Putamen (tissue), 1 donor: ENCODE measurements at places on chromosomes 16 and 17.

DNA sequence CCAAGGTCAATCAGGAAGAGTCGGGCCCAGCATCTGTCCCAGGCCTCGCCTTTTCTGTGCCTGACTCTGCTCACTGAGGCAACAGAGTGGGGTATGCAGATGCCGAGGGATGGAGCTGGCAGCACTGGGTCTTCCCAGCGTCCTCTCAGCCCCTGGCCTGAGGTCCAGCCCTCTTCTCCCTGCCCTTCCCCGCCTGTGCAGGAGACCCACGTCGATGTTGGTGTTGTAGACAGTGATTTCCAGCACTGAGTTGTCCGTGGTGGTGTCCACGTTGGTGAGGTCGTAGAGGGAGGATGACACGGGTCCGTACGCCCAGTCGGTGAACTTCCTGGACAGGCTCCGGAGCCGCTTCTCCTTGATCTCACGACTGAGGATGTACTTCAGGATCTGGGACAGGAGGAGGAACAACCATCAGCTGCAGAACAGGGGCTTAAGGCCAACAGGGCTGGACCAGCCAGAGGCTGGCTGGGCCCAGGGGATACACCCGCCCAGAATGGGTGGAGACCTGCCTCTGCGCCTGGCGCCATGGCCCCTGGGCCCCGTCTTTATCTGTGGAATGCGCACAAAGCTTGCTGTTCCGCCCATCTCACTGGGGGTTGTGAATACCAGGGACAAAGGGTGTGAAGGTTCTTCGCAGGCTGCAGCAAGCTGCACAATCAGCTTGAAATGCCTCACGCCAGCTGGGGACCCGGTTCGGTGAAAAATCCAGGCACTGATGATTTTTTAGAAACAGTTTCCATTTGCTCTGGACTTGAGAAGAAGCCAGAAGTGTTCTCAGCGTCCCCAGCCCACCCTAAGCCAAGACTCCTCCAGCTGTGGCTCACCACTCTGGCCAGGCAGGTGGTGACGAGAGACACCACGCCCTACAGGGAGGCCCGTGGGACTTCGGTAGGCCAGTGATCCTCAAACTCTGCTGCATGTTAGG, 27.5 kb downstream of the TRPV3 start:
- DNase-seq = peak; percentile 82

DNA sequence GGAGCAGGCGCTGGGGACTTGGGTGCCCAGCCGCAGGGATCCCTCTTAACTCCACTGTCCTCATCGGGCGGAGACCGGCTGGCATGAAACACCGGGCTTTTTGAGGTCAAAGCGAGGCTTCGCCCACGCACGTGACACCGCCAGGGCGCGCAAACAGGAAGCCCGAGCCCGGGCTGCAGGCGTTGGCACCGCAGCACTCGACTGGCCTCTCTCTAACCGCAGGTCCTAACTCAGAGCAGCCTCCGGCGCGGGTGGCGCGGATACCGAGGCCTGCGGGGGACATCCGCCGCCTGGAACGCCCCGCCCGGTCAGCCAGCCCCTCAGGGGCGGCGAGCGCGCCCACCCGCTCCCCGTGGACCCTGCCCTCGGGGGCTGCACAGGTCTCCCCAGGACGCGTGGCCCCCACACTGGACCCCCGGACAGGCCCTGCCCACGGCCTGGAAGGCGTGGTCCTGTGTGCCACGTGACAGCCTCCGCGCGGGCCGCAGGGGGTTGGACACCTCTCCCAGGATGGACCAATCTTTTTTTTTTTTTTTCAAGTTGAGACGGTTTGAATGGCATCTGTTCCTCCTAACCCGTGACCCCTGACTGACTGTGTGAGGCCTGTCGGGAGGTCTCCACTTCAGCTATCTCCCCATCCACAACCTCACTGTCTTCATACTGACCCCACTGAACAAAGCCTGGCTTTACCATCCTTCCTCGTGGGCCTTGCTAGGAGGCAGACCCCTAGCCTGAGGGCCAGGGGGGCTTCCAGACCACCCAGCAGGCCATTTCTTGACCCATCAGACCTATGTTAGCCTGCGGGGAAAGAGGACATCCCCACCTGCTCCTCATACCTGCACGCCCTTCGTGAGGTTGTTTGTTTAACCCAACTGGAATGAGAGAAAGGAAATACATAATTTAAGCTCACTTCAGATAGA, 8.4 kb upstream of the SLC47A2 start:
- peak; percentile 34 for DNase-seq

GRCh38 chr16:88026964-88027938, 76.0 kb downstream of the BANP start:
- no peak for DNase-seq

GRCh38 chr17:48625495-48626244, 488 bp downstream of the HOXB9 start:
- DNase-seq = no peak

- no peak for DNase-seq
Measured at GRCh38 chr17:76304226-76305134, 3.6 kb downstream of the QRICH2 start.

DNA sequence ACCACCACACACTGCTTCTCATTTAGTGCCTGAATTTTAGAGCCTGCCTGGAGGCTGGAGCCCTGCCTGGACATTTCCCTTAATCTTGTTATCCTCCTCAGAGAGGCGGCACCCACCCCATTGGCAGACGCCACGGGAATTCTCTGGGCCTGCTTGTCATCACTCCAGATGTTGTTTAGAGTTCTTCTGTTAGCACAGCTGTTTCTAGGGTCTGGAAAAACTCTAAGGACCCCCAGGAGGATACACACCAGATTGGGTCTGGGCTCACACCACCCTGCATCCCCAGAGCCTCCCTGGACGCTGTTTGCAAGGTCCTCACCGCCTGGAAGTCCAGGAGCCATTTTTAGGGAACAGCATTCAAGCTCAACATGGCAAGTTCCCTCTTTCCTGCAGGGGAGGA, 565 bp upstream of the XAF1 start:
- DNase-seq = no peak

GRCh38 chr17:58960068-58960467, 146.6 kb downstream of the TRIM37 start:
- peak; percentile 8 for DNase-seq

- no peak for DNase-seq
Measured at GRCh38 chr16:69411064-69411985, 13.1 kb upstream of the CYB5B start.

GRCh38 chr17:37365589-37365988, 10.2 kb upstream of the C17orf78 start:
- DNase-seq = no peak

- no peak for DNase-seq
Measured at GRCh38 chr16:2429771-2430663, 770 bp downstream of the CCNF start.

GRCh38 chr17:63998050-63998720, at the start of gene PRR29:
Gene PRR29, plus strand, starts transcription at chr17:63998351. Its CDS starts 14 bp downstream, at chr17:63998365.
- no peak for DNase-seq

GRCh38 chr17:64628641-64629040, 33.5 kb downstream of the SMURF2 start:
- no peak for DNase-seq

GRCh38 chr17:82317394-82318168, at the start of gene CD7:
Gene CD7, minus strand, starts transcription at chr17:82317608. Its CDS starts 113 bp downstream, at chr17:82317495.
- no peak for DNase-seq

- DNase-seq = no peak
Measured at GRCh38 chr16:4865231-4865860, 18.1 kb downstream of the UBN1 start.

- no peak for DNase-seq
Measured at GRCh38 chr17:17722906-17723353, 41.7 kb downstream of the RAI1 start.

GRCh38 chr17:81923302-81924260, 4.0 kb downstream of the MAFG start:
- no peak for DNase-seq

DNA sequence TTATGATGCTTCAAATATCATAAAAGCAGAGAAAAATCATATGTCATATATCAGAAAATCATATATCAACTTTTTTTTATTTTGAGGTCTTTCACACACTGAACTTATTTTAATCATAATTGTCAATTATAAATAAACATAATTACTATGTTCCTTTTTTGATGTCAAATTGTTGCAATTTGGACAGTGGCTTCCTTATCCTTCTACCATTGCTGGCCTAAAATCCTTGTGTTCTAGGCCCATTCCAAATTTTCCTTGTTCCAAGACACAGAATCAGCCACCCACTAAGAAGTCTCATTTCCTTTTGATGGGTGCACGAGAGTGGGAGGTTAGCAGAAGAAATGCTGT, 28.9 kb downstream of the G6PC1 start:
- DNase-seq = no peak

DNA sequence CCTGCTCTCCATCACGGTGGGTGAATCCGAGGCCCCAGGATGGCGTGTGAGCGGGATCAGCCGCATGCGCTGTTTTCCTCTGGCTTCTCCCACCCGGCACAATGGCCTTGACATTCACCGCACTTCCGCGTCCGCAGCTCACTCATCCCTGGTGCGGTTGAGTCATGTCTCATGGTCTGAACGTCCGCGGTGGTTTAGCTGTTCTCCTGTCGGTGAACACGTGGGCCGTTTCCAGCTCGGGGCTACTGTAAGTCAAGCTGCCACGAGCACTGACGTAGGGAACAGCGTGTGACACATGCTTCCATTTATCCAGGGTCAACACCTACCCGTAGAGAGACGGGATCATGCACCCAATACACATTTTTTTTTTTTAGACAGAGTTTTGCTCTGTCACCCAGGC, 15.3 kb upstream of the CACNA1H start:
- no peak for DNase-seq

GRCh38 chr17:78184868-78185267, 2.0 kb downstream of the TK1 start:
- DNase-seq = no peak

DNA sequence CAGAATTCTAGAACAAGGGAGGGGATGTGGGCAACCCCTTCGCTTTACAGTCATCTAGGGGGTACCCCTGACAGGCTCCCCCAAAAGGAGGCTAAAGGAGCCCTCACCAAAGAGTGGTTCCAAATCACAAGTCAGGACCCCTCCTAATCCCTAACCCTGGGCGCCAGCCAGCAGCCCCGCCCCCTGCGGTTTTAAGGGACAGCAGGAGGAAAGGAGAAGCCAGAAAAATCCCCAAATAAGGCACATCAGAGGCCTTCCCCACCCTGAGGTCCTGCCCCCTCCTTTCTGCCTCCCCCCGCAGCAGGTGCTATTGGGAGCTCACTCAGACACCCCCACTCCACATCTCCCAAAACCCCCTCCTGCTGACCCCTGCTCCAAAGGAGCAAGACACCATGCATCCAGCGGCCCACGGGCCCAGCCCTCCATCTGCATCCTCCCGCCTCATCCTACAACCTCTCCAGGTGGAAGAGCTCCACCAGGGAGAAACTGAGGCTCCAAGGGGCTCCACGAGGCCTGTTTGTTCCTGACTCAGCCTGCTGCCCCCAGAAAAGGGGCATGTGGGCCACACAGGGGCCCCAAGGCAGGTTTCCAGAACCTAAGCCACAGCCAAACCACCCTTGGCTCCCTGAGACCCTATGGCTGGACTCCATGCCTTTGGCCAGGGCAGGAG, 93.5 kb downstream of the GOSR1 start:
- DNase-seq = no peak

- DNase-seq = no peak
Measured at GRCh38 chr16:14132696-14133048, 61.6 kb downstream of the MRTFB start.

DNA sequence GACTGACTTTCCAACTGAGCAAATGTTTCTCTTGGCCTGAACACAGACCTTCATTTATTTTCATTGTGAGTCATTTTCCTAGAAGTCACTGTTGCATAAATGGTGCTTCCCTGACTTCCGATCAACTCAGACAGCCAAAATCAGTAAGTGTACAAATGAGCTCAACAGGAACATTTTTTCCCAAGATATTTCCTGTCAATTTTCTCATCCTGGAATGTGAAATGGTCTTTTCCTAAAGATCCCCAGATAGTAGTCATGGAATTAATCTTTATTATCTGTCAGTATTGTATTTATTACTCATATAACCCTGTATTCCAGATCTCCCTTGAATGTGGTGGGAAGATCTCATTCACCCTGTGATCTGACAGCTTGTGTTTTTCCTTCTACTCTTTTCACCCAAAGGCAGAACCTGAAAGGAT, 360.3 kb upstream of the KIF2B start:
- no peak for DNase-seq

- no peak for DNase-seq
Measured at GRCh38 chr17:21132428-21132827, 5.7 kb downstream of the DHRS7B start.

- DNase-seq = no peak
Measured at GRCh38 chr17:75006653-75007052, 5.8 kb upstream of the MRPL58 start.

- peak; percentile 54 for DNase-seq
Measured at GRCh38 chr17:28494445-28495188, 11.5 kb upstream of the FOXN1 start.

DNA sequence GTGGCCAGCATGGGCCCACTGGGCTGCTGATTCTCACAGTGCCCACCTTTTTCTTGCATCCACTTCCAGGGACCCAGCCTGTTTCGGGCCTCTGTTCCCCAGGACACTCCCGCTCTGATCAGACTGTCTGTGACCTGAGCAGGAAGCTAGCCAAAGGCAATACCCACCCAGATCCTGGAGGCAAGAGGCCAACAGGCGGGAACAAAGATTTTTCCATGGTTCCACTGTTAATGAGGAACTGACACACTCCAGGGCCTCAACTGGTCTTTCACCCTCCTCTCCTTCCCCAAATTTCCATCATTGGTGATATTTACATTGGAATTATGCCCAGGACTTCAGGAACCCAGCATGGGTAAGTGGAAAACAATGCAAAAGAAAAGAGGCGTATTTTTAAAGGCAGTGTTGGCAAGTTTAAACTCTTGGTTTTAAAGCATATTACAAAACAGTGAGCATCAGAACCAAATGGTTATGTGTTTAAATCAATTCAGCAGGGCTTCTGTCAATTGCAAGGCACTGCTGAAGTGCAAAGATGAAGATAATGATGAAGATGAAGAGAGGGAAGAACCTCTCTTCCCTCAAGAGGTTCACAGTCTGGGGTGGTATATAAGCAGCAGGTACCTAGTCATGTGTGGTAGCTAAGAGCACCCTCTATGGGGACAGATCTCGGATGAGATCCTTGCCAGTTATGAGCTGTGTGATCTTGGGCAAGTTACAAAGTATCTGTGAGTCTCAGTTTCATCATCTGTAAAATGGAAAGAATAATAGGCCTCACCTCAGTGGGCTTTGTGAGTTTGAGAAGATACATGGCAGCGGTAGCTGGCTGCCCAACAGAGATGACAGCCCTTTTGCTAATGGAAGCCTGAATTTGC, 14.4 kb upstream of the ATP2A3 start:
- no peak for DNase-seq
